DMS153 (cell line): ENCODE measurements at places on chromosomes 11 and 22.

GRCh38 chr11:65790104-65790901 lies 3.4 kb downstream of the OVOL1 start:
- DNase-seq: no peak

GRCh38 chr11:20008190-20008870 lies 151.9 kb downstream of the DBX1 start:
- no peak for DNase-seq

- no peak for DNase-seq
Observed at GRCh38 chr11:17150521-17150920, 57.3 kb downstream of the PIK3C2A start.

DNA sequence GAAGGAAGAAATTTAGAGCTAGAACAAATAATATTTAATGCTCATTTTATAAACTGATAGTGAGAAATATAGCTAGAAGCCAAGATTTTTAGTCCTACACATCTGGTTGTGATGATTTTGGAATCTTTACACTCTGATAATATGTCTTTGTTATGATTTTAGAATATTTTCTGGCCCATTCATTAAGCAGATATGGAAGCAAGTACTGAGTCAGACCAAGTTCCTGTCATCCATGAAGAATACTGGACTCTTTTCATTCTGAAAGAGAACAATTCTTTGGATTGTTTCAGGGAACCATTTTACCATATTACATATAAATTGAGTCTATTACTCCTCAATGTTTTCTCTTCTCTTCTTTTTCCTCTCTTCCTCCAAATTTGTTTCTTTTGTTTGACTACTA lies 227.4 kb downstream of the TMEM135 start:
- DNase-seq: no peak

DNA sequence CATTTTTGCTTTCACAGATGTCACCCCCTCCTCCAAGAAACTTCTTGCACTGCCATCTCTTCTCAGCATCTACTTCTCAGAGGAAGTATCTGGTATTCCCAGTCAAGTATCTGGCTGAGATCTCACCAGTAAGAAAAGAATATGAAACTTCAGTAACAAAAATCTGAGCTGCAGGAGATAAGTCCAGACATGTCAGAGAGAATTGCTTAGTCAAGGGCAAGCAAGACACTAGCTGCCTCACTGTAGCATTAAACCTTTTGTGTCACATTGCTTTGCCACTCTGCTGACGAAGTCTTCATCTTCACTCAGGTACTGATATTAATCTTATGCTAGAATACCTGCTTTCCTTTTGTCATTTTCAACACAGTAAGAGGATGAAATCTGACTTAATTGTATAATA lies 70.6 kb upstream of the ZC3H12C start:
- DNase-seq: no peak

DNA sequence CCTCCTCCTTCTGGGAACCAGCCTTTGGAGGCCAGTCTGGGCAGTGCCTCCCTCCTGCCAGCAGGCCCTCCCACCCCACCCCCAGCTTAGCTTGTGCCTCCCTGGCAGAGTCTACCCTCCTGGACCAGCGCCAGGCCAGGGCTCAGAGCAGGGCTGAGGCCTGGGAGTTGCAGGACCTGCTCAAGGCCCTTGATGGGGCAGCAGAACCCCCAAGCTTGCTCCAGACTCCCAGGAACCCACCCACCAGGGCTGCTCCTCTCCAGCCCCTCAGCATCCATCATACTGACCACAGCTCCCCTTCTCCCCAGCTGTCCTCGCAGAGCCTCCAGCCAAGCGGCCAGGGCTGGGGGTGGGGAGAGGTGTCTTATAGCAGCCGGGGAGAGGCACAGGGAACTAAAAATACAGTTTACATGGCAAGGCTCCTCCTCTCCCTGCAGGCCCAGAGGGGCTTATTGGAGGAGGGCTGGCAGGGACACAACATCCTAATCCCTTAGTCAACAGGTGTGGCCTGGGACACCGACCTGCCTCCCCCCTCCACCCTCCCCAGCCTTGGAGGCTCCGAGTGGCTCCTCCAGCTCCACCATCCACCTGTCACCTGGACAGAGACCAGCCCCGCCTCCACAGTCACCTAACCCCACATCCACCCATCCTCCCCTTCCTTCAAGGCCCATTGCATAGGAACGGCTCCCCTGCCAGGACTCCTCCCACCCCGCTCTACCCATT lies 5.2 kb upstream of the MB start:
- DNase-seq: peak; percentile 96

GRCh38 chr11:18802381-18803257 lies 11.0 kb upstream of the PTPN5 start:
- DNase-seq: peak; percentile 35

DNA sequence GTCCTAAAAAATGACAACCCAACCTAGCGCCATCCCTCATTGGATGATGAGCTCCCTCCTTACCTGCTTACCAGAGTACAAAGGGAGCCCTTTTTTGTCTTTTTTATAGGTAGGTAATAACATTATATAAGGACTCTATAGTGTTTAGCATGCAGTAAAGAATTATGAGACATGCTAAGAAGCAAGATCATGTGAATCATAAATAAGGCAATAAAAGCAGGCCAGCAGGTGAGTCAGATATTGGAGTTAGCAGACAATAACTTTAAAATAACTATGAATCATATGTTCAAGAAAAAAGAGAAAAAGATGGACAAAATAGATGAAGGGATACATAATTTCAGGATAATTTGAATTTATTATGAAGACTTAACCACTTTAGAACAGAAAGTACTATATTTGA lies 81.5 kb downstream of the GRK3 start:
- no peak for DNase-seq

DNA sequence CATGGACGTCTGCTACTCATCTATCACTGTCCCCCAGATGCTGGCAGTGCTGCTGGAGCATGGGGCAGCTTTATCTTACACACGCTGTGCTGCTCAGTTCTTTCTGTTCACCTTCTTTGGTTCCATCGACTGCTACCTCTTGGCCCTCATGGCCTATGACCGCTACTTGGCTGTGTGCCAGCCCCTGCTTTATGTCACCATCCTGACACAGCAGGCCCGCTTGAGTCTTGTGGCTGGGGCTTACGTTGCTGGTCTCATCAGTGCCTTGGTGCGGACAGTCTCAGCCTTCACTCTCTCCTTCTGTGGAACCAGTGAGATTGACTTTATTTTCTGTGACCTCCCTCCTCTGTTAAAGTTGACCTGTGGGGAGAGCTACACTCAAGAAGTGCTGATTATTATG lies 9.2 kb upstream of the OR9Q2 start:
- DNase-seq: no peak

- no peak for DNase-seq
Observed at GRCh38 chr11:95557376-95557775, 232.2 kb downstream of the FAM76B start.

GRCh38 chr22:38831166-38831945 lies 12.5 kb downstream of the NPTXR start:
- DNase-seq: no peak

- DNase-seq: no peak
Observed at GRCh38 chr11:94895971-94896370, 77.4 kb downstream of the CWC15 start.

DNA sequence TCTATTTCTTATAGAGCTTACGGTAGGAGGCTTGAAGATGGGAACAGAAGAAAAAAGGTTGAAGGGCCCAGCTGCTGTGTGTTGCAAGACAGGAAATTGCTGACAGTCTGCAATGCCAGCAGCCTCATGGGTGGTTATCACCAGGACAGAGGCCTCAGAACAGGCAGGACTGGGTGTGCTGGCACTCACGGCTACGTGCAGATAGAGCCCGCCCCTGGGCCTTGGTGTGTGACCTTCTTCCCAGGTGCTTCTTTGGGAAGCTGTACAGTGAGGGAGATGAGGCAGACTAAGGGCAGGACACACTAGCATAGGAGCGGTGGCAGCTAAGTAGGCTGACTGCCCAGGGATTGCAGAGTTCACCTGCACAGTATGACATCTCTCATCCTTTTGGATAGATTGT lies 12.6 kb downstream of the PRAME start:
- DNase-seq: no peak
